Uterus (tissue), 4 donors: ENCODE measurements at places on chromosomes 6 and 20. TPM values are rescaled to one million over a fixed set of nuclear protein-coding genes. Genes with fewer than 3 reads are reported as not detected.

DNA sequence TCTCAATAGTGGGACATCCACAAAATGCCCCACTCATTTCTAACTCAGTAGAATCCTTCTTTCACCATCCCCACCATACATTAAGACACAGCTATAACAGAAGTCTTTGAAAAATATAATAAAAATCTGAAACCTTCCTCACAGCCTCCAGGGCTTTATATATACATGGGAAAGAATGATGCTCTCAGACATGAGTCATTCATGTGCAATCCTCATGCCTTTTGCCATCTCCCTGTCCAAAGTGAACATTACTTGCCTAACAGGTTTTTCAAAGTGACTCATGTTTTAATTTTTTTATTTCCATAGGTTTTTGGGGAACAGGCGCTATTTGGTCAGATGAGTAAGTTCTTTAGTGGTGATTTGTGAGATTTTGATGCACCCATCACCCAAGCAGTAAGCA, 162.7 kb downstream of the RALGAPA2 start:
- no peaks in the 10 kb centered on the region for H3K27me3 ChIP-seq
- no peak for DNase-seq
- no peaks in the 10 kb centered on the region for H3K4me1 ChIP-seq
- no peak overlapping the region for H3K4me3 ChIP-seq
- H3K36me3 ChIP-seq: no peaks in the 10 kb centered on the region

DNA sequence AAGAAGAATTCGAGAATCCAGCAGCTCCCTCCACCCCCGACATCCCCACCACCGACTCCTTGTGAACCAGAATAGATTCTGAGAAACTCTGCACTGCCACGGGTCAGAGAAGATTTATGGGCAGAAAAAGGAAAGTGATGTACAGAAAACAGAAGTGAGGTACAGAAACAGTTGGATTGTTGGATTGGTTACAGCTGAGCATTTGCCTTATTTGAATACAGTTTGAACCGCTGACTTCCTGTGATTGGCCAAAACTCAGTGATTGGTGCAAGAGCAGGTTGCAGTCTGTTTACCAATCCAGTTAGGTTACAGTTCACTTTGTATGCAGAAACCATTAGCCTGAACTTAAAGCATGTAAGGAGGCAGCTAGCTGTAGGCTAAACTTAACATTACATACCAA, 131.2 kb upstream of the HDDC2 start:
- H3K36me3 ChIP-seq: no peaks in the 10 kb centered on the region
- H3K4me3 ChIP-seq: no peak overlapping the region
- no peak for DNase-seq
- H3K27ac ChIP-seq: no peak overlapping the region

The APMAP gene
- total RNA-seq: 52.6 TPM

DNA sequence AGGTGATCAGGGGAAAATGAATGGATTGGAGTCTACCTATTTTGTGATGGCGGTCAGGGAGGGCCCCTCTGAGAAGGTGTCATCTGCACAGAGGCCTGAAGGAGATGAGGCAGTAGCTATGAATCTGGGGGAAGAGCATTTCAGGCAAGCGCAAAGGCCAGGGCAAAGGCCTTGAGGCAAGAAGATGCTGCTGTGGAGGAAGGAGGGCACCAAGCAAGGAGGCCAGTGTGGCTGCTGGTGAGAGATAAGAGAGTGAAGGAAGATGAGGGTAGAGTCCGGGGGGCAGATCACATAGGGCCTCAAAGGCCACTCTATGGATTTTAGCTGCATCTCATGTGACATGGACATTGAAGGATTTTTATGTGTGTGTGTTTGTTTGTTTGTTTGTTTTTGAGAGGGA, 20.6 kb upstream of the CSNK2A1 start:
- no peaks in the 10 kb centered on the region for H3K4me1 ChIP-seq
- H3K27me3 ChIP-seq: no peaks in the 10 kb centered on the region
- H3K27ac ChIP-seq: no peak overlapping the region
- no peaks in the 10 kb centered on the region for H3K36me3 ChIP-seq
- DNase-seq: no peak

DNA sequence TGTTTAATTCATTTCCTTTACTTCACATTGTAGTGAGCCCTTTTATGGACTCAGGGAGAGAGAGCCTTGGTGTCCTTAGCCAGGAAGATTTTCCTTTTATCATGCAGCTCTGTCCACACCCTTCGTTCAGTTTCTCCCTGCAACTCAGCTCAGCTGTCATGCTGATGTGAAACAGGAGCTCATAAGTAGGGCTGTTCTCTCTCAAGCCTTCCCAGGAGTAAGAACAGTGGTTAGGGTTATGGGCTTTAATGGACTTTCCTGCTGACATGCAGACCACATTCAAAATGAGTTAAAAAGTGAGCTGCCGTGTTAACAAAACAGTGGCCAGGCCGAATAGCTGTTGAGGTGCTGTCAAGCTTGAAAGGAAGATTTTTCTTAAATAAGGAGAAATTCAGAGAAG, 104.1 kb downstream of the BCKDHB start:
- no peaks in the 10 kb centered on the region for H3K4me1 ChIP-seq
- no peak overlapping the region for H3K4me3 ChIP-seq
- no peak overlapping the region for H3K27ac ChIP-seq
- H3K27me3 ChIP-seq: no peaks in the 10 kb centered on the region
- no peaks in the 10 kb centered on the region for H3K36me3 ChIP-seq

DNA sequence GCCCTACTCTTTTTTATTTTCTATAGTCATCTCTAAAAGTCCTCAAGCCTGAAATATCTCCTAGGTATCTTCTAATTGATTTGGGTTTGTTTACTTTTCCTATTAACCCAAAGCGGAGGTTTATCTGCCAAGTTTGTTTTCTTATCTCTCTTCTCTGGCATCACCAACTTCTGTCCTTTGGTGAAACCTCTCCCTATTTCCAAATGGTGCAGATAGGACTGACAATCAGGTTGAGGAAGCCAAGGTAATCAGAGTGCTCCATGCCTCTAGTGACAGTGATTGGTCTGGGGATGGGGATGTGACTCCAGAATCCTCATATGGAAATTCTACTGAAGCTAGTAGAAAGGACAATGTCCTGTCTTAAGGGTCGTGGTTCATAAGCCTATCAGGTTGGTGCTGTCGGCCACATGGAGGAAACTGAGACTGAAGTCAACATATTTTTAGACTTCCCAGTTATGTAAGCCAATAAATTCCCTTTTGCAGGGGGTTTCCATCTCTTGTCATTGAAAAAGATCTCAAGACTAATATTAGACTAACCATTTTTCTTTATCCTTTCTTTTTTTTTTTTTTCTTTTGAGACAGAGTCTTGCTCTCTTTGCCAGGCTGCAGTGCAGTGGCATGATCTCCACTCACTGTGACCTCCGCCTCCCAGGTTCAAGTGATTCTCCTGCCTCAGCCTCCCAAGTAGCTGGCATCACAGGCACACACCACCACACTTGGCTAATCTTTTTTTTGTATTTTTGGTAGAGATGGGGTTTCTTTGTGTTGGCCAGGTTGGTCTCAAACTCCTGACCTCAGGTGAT, 28.0 kb downstream of the KIF6 start:
- H3K4me3 ChIP-seq: no peak overlapping the region
- H3K36me3 ChIP-seq: no peaks in the 10 kb centered on the region
- H3K27ac ChIP-seq: no peak overlapping the region
- H3K4me1 ChIP-seq: no peaks in the 10 kb centered on the region

The VSTM2L gene
- 5.7 TPM for total RNA-seq

- H3K36me3 ChIP-seq: no peaks in the 10 kb centered on the region
- H3K27ac ChIP-seq: no peak overlapping the region
- no peak overlapping the region for H3K4me3 ChIP-seq
- no peaks in the 10 kb centered on the region for H3K4me1 ChIP-seq
Measured at GRCh38 chr20:23125159-23125558, 39.0 kb upstream of the CD93 start.

The CST8 gene
- total RNA-seq: not detected

GRCh38 chr20:48716086-48716485, 111.7 kb downstream of the PREX1 start:
- H3K36me3 ChIP-seq: no peaks in the 10 kb centered on the region
- H3K27me3 ChIP-seq: no peaks in the 10 kb centered on the region
- no peak overlapping the region for H3K4me3 ChIP-seq
- H3K27ac ChIP-seq: no peak overlapping the region
- no peaks in the 10 kb centered on the region for H3K4me1 ChIP-seq

The EFCAB8 gene
- 1.4 TPM for total RNA-seq
